ENCODE measurements at places on chromosomes 11 and 22.

GRCh38 chr11:27315836-27316235, 47.2 kb downstream of the CCDC34 start:
- DNase-seq, result no peak

- DNase-seq, result no peak
Measured at GRCh38 chr11:103923451-103923931, 112.9 kb upstream of the DDI1 start.

GRCh38 chr11:88631497-88631896, 294.0 kb upstream of the CTSC start:
- DNase-seq, result no peak

- DNase-seq, result no peak
Measured at GRCh38 chr11:65844231-65844872, 10.6 kb downstream of the SNX32 start.

- DNase-seq, result no peak
Measured at GRCh38 chr11:47388697-47389576, 10.6 kb upstream of the SPI1 start.

DNA sequence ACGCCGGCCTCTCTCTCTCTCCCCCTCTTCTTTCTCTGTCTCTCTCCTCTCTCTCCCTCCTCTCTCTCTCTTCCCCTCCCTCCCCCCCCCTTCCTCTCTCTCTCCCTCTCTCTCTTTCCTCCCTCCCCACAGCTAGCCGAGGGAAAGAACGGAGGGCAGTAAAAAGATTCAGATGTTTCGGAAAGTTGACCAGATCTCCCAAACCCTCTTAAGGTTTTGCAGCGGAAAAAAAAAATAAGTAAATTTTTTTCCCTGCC, 195 bp upstream of the ALX4 start:
- no peak for DNase-seq

GRCh38 chr22:44919691-44920090, 90.1 kb downstream of the PHF21B start:
- no peak for DNase-seq

All from CD4-positive, alpha-beta T cell treated with Interleukin-10 for 1 hour (primary cell).